ENCODE measurements at places on chromosomes 4 and X.

DNA sequence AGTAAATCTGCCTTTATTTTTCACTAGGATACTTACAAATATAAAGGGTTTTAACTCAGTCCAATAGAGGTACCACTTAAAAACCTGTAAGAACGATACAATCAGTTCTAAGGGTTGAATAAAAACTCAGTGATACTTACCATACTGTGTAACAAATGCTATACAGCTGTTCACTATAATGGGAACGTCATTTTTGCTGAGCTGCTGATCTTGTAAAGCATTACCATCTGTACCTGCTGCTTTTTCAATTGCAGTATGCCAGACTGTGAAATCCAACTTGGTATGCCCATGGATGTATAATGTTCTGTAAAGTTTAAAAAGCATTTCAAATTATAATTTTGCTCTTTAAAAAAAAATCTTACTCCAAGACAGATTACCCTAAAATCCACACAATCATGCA lies 111.2 kb downstream of the ARAP2 start:
- no peak for DNase-seq

DNA sequence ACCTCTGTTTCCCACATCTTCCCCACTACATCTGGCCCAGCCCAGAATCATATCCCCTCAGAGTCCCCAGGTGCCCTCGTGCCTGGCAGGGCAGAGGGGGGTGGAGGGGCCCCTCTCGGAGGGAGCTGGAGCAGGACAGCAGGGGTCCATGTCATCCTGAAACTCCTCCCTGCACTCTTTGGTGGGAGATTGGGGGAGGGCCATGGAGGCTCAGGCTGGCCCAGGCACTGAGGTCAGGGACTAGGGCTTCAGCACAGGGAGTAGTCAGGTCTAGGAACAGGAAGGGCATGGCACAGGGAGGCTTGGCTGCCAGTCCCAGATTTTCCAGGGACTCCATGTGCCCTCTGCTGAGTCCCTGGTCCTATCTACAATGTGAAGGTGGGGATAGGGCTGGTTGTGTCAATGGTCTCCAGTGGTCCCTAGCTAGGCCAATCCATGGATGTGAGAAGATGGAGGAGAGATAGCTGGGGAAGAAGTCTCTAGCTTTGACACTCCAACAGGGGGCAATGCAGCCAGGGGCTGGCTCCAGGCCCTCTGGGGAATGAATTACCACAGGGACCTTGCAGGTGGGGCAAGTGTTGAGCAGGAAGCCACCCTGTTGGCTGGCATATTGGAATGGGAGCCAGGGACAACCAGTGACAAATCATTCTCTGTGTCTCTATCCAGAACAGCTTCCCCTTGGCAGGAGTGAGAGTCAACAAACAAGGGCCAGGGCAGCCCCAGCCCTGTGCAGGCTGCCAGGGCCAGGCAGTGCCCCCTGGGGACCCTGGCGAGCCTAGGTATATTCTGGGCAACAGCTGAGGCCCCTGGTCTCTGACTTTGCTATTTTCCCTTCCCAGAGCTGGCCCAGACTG lies 154.4 kb downstream of the EFNB1 start:
- no peak for DNase-seq

DNA sequence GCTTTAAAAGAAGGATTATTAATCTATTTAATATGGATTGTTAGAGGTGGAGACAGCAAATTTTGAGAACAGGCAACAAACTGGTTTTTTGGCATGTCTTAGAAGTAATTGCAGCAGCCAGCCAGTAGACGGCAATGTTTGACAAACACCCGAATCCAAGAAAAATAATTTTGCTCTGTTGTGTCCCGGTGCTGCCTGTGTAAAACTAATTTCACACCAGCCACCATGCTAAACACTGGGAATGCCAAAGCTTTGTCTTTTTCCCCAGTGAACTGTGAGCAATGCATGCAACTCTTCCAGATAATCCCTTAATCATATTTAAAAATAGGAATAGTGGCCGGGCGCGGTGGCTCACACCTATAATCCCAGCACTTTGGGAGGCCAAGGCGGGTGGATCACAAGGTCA lies 25.9 kb downstream of the SMIM31 start:
- peak; percentile 24 for DNase-seq

GRCh38 chrX:130097507-130098209 lies 12.6 kb downstream of the ELF4 start:
- DNase-seq, result no peak

All from NCI-H1048 (cell line).